Hypothalamus (tissue), 51 donors: ENCODE measurements at places on chromosomes 13 and 19.

DNA sequence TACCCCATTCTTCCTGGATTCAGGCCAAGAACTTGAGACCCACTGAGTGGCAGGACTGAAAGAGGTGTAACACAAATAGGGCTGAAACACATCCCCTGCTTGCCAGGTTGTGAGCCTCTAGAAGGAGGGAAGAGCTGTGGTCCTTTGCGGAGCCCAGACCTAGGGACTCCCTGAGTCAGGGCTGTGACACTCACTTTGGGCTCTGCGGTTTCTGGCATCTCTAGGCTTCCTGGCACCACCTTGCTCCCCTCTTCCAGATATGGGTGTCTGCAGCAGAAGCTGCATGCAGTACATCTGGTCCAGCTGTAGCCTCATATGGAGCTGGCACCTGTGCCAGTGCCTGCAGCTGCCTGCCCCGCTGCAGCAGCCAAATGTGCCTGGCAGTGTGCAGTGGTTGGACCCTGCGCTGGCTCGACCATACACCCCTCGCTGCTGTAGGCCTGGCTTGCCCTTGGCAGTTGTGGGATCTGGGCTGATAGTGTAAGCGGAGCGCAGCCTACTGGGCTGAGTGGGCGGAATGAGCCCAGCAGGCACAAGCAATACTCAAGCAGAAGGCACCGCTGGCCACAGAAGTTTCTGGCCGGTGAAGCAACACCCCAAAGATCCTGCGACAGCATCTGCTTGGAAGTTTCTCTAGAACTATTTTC lies 290.4 kb downstream of the SLITRK6 start:
- DNase-seq, result no peak

- peak; percentile 44 for DNase-seq
Measured at GRCh38 chr19:45955905-45956608, 17.6 kb downstream of the NOVA2 start.

GRCh38 chr19:45881909-45882528 lies 3.9 kb downstream of the IRF2BP1 start:
- DNase-seq, result no peak

DNA sequence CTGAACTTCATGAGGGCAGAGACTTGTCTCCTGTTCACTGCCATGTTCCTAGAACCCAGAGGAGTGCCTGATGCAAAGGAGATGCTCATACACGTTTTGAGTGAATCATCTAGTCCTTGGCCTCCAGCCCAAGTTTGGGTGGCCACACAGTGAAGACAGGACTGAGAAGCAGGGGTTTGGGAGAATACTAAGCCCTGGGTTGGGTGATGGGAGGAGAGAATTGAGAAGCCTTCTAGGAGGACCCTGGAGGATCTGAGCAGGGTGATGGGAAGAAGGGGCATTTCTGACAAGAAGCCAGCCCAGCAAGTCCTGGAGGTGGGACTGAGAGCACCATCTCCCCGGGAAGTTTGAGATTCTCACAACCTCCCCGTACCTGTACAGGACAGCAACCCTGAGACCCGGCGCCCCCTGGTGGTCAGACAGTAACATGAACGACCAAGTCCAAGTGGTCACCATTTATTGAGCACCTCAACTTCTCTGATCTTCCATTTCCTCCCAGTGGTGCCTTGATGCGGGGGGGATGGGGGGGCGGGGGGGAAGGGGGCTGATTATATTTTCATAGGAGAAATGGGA lies 11.0 kb downstream of the CTU1 start:
- DNase-seq, result no peak

DNA sequence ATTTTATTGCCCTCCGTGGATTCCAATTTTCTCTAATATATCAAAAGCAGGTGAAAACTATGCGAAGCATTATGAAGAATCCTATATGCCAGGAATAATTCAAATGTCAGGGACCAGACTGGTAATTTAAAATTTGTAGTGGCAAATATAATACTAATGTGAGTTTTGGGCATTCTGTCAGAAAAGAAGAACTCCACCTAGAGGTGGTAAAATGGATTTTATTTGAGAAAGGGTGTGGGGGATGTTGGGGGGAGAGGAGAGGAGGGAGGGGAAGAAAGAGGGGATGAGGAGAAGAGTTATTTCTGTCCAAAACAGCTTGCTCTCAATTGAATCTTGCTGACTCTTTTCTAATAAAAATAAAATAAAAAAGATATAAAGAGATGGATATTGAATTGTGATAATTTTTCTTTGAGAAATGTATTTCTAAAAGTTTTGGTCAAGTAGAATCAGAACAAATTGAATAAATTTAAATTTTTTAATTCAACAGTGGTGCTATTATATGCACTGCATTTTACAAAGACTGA lies 929.3 kb upstream of the SLITRK5 start:
- no peak for DNase-seq

- DNase-seq, result no peak
Measured at GRCh38 chr19:5828661-5829566, 10.6 kb downstream of the FUT6 start.

DNA sequence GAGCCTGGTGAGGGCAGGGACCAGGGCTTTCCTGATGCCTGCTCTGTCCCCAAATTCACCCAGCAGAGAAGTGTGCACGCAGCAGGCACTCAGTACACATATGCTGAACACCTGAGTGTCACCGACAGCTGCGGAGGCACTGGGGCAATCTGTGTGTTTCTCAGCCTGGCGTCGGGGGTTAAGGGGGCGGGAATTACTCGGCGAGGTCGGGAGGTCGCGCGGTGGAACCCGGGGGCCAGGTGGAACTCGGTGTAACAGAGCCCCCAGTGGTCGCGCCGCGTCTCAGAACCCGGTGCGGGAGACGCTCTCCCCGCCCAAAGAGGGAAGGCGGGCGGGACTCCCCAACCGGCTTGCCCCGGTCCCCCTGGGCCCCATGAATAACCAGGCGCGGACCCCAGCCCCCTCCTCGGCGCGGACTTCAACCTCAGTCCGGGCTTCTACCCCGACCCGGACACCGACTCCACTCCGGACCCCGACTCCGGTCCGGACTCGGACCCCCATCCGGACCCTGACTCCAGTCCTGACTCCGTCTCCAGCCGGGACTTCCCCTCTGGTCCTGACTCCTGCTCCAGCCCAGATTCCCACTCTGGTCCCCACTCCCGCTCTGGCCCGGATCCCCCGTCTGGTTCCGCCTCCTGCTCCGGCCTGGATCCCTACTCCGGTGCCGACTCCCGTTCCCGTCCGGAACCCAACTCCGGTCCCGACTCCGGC lies at the start of gene SELENOV:
Gene SELENOV (plus strand): TSS at position 300 of the 711 bp plus-strand sequence. CDS start 74 bp downstream, at position 374.
- no peak for DNase-seq

DNA sequence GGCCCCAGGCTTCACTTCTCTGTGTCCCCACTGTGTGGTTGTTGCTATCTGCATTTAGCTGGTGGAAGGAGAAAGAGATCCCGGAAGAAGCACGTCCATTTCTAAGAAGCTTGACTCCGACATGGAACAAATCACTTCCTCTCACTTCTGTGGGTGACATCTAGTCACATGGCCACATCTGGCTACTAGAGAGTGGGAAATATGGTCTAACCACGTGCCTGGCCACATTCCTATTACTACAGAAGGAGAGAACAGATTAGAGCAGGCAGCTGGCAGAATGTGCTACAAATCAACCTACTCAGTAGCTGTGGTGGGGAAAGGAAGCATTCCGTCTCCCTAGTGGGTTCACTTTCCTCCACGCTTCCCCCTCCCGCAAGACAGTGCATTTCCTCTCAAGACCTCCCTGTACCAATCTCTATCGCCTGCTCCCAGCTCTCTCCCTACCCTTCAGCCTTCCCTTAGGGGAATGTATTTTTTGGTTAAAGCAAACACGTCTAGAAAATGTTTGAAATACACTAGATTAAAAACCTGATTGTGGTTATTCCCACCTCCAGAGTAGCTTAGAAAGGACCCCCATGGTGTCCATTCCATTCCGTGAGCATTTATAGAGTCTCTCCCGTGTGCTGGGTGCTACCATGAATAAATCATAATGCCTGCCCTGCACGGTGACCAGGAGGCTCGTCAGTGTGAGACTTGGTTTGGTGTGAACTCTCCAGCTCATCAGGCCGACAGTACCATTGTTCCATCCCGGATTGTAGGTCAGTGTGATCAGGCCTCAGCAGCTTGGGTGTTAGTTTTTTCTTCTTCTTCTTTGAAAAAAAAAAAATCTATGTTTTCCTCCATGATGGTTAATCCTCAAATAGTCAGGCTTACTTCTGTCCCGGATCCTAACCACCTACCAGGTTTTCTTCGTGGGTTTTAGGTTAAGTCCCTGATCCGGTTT lies 8.0 kb upstream of the AMER2 start:
- no peak for DNase-seq

DNA sequence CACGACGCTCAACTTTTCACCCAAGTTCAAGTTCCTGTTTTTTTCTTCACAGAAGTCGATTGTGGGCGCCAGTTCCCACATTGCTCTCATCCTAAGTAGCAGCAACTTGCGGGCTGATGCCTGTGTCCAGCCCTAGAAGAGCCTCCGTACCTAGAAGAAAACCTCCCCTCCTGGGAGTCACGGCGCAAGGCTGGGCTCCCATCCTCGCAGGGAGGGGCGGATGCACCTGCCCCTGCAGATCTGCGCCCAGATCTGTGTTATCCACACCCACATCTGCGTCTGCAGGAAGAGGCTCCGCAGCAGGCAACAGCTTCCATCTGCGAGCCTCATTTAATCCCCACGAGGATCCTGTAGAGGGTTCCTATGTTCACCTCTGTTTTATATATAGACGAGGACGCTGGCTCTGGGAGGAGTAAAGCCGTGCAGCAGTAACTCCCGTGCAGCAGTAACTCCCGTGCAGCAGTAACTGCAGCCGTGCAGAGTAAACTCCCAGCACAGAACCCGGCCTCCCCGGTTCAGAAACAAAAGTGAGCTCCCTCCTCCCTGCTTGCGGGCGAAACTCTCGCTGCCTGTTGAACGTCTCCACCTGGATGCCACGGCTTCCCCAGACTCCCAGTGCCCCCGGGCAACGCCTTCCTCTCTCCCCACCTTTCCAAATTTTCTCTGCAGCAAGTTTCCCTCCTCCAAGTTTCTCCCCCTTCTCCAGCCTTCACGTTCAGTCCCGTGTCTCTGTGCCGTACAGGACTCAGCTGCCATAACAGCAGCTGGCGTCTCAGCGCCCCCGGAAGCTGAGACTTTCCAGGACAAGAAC lies 23.5 kb upstream of the LAIR1 start:
- DNase-seq, result no peak

GRCh38 chr13:60410299-60410698 lies 13.3 kb downstream of the TDRD3 start:
- DNase-seq, result no peak

- DNase-seq, result no peak
Measured at GRCh38 chr13:25731536-25731935, 320.3 kb downstream of the SHISA2 start.

DNA sequence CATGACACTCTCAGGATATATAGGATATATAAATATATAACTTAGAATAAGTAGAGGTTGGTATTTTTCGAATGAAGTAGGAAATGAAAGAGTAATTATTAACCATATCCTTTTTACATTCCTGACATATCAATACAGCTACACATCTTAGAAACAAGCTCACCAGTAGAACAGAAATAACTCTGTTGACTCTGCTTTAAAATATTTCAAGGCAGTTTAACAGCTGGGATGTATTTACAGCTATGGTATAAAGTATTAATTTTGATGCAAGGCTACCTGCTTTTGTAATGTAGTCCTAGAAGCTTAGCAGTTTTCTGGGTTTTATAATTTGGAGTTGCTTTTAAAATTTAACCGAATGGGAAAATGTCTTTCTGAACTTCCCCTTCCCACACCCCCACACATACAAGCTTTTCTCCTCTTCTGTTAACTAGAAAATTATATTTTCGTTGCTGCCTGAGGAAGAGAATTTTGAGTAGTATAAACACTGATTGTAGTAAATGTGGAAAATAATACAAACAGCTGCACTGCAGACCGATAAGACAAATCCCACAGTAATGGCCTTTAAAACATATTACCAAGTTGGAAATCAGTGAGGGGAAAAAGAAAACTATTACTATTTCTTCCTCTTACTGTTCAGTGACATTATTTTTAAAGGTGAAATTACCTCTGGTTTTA lies 147.7 kb downstream of the GGACT start:
- no peak for DNase-seq

- DNase-seq, result no peak
Measured at GRCh38 chr13:62710787-62711186, 1295.1 kb upstream of the PCDH20 start.
